ENCODE measurements at places on chromosomes 2 and 18.
A peak's percentile ranks its signal among the peaks of the same experiment; 100 is the strongest.

- no peaks in the 10 kb centered on the region for H3K36me3 ChIP-seq
- no peaks in the 10 kb centered on the region for H3K27me3 ChIP-seq
- no peaks in the 10 kb centered on the region for H3K4me1 ChIP-seq
- DNase-seq, result no peak
These were observed 253.4 kb downstream of the TMX3 start for GRCh38 chr18:68461481-68462018.

DNA sequence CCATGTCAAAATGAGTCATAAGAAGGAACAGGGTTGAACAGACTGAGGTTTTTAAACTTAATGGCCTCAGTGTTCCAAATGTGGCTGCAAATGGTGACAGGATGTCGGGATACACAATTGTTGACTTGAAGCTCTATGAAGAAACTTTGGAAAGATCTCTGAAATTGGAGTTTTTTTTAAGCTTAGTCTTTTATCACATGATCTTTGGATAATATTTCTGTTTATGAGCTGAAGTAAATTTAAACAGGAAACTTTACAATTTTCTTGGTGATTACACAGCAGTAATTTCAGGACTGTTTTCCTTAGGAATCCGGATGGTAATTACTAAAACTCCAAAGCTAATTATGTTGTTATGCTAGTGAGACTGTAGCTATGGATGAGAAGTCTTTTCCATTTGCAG, 199.1 kb upstream of the NRXN1 start:
- no peak overlapping the region for H3K27ac ChIP-seq
- no peak for DNase-seq
- no peak overlapping the region for H3K4me3 ChIP-seq
- H3K27me3 ChIP-seq, result no peaks in the 10 kb centered on the region

GRCh38 chr2:120750488-120751210, 15.0 kb downstream of the GLI2 start:
- no peaks in the 10 kb centered on the region for H3K4me1 ChIP-seq
- no peak overlapping the region for H3K4me3 ChIP-seq
- H3K36me3 ChIP-seq, result no peaks in the 10 kb centered on the region

GRCh38 chr18:11909061-11909455, 941 bp upstream of the MPPE1 start:
- peaks cover 20% of the 10 kb centered on the region for H3K4me1 ChIP-seq
- no peak for DNase-seq
- H3K27ac ChIP-seq, result peak overlapping the region; percentile 83
- H3K36me3 ChIP-seq, result peaks cover 16% of the 10 kb centered on the region

DNA sequence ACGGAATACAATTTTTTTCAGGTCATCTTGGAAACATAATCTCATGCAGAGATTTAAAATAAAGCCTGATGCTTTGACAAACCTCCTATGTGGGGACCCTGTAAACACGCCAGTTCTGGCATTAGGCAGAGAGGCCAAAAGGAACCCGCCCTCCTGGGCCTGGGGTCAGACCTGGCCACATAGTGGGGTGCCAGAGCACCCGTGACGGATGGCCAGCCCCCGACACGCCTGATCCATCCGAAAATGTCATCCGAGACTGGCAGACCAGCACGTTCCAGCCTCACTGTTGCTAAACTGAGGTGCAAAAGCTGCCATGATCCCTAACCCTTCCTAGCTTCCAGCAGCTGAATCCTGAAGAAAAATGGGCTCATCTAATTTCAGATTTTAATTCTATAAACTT, 222.6 kb upstream of the SALL3 start:
- no peaks in the 10 kb centered on the region for H3K4me1 ChIP-seq
- H3K4me3 ChIP-seq, result no peak overlapping the region
- no peak for DNase-seq

DNA sequence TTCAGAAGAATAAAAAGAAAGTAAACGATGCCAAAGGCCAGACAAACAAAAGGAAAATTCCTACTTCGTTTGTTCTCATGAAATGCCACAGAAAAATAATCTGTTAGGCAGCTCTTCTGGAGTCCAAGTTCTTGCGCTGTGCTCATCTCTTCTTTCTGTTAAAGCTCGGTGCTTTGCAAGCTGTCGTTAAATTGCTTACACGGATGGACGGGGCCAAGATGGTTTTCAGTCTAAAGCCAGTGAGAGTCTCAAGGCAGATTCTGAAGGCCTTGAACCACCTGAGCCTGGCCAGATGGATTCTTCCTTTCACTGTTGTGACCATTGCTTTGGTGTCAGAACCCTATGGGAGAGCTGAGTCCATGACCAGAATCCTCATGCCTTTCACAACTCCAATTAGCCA, 97.6 kb upstream of the RMDN2 start:
- H3K4me1 ChIP-seq, result no peaks in the 10 kb centered on the region
- H3K27ac ChIP-seq, result no peak overlapping the region
- no peaks in the 10 kb centered on the region for H3K36me3 ChIP-seq
- DNase-seq, result no peak
- H3K27me3 ChIP-seq, result peaks cover 6% of the 10 kb centered on the region
- no peak overlapping the region for H3K4me3 ChIP-seq

- H3K4me1 ChIP-seq, result no peaks in the 10 kb centered on the region
- peaks cover 39% of the 10 kb centered on the region for H3K27me3 ChIP-seq
- no peak for DNase-seq
- no peak overlapping the region for H3K4me3 ChIP-seq
- no peaks in the 10 kb centered on the region for H3K36me3 ChIP-seq
These were observed 1.4 kb upstream of the KCNK3 start for GRCh38 chr2:26691161-26691560.

DNA sequence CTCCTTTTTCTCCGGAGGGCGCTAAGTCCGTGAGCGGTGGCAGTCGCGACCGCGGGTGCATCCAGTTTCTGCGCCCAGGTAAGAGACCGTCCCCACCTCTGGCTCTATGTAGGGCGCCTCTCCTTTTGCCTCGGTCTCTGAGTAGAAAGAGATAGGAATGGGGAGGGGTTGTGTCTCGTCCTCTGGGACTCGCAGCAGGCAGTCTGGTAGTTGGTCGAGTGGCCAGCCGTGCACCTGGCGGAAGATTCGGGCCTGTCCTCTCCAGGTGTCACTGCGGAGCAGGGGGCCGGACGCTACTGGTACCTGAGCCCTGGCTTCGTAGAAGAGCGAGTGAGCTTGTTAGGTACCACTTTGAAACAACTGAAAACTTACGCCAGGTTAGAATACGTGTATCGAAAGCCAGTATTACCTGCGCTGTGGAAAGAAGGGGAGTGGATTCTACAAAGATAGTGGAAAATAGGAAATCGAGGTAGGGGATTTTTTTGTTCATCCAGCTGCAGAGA, 403 bp downstream of the MAP2 start:
- H3K4me1 ChIP-seq, result no peaks in the 10 kb centered on the region
- no peak overlapping the region for H3K4me3 ChIP-seq
- no peak overlapping the region for H3K27ac ChIP-seq
- no peaks in the 10 kb centered on the region for H3K27me3 ChIP-seq

DNA sequence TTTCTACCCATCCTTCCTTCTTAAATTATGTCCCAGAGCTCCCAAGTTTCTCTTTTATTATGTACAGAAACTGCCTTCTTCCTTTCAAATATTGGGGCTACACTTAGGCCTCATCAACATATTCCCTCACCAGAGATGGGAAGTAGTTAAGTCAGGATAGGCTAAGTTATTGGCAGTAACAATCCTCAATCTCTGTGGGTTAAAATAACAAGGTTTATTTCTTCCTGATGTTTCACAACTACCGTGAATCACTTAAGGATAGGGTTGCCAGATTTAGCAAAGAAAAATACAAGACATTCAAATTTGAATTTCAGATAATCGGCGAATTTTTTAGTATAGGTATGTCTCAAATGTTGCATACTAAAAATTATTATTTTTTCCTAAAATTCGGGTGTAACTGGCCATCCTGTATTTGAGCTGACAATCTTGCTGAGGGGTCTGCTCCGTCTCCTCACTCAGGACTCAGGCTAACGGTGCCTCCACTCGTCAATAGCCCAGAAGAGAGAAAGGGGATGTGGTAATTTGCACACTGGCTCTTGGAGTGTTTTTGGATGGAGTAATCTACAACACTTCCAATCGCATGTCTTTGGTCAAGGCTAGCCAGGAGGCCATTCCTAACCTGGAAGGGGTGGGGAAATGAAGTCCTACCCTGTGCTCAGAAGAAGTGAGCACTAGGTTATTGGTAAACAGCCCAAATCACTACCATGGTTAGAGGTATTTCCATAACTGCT, 91.7 kb downstream of the ACTR3 start:
- no peaks in the 10 kb centered on the region for H3K27me3 ChIP-seq
- no peaks in the 10 kb centered on the region for H3K4me1 ChIP-seq
- H3K27ac ChIP-seq, result no peak overlapping the region
- DNase-seq, result no peak
- H3K36me3 ChIP-seq, result no peaks in the 10 kb centered on the region
- H3K4me3 ChIP-seq, result no peak overlapping the region

DNA sequence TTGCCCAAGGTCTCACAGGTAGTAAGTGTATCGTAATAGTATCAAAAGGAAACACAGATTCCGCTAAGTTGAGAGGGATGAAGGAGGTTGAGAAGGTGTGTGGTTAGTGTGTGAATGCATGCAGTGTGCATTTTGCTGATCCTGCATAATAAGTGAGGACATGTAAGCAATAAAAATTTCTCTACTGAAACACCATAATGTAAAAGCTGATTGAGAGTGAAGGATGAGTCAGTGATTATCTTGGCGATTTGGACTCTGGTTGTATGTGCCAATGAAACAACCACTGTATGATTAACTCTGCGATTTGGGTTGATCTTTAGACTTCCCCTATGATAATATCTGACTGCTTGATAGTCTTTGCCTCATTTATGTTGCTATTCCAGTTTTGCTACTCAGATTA, 16.7 kb upstream of the ADGRF3 start:
- H3K27me3 ChIP-seq, result no peaks in the 10 kb centered on the region
- no peaks in the 10 kb centered on the region for H3K4me1 ChIP-seq
- H3K27ac ChIP-seq, result no peak overlapping the region
- peaks cover 36% of the 10 kb centered on the region for H3K36me3 ChIP-seq
- DNase-seq, result no peak

- H3K4me3 ChIP-seq, result no peak overlapping the region
- no peaks in the 10 kb centered on the region for H3K4me1 ChIP-seq
- H3K27me3 ChIP-seq, result no peaks in the 10 kb centered on the region
These were observed 13.8 kb downstream of the FANCL start for GRCh38 chr2:58227171-58227917.

GRCh38 chr18:70429847-70430500, 141.1 kb downstream of the SOCS6 start:
- no peak overlapping the region for H3K4me3 ChIP-seq
- no peaks in the 10 kb centered on the region for H3K36me3 ChIP-seq
- no peaks in the 10 kb centered on the region for H3K4me1 ChIP-seq
- H3K27me3 ChIP-seq, result no peaks in the 10 kb centered on the region

GRCh38 chr2:174901075-174901474, 104.1 kb downstream of the CHN1 start:
- H3K36me3 ChIP-seq, result no peaks in the 10 kb centered on the region
- peak overlapping the region; percentile 7 for H3K27ac ChIP-seq
- DNase-seq, result no peak
- H3K4me1 ChIP-seq, result peaks cover 21% of the 10 kb centered on the region

- no peak for DNase-seq
- no peak overlapping the region for H3K27ac ChIP-seq
- H3K4me1 ChIP-seq, result peaks cover 23% of the 10 kb centered on the region
- no peak overlapping the region for H3K4me3 ChIP-seq
These were observed 160.0 kb upstream of the PGAP1 start for GRCh38 chr2:197086500-197086899.

- H3K4me3 ChIP-seq, result no peak overlapping the region
- H3K4me1 ChIP-seq, result no peaks in the 10 kb centered on the region
- peaks cover 14% of the 10 kb centered on the region for H3K36me3 ChIP-seq
- H3K27ac ChIP-seq, result no peak overlapping the region
These were observed 54.1 kb upstream of the NFE2L2 start for GRCh38 chr2:177318613-177319012.
